ENCODE measurements at places on chromosomes 3 and 15. TPM values are rescaled to one million over a fixed set of nuclear protein-coding genes. Genes with fewer than 3 reads are reported as not detected.

The RNF123 gene
- total RNA-seq, result 36.1 TPM

The TGM4 gene
- not detected for total RNA-seq

The EIF4E3 gene
- total RNA-seq, result 0.94 TPM

The NLGN1 gene
- total RNA-seq, result 9.1 TPM

The RSRC1 gene
- 22.3 TPM for total RNA-seq

The ATP13A5 gene
- total RNA-seq, result not detected

The CSPG5 gene
- 0.17 TPM for total RNA-seq

The ANKUB1 gene
- total RNA-seq, result not detected

DNA sequence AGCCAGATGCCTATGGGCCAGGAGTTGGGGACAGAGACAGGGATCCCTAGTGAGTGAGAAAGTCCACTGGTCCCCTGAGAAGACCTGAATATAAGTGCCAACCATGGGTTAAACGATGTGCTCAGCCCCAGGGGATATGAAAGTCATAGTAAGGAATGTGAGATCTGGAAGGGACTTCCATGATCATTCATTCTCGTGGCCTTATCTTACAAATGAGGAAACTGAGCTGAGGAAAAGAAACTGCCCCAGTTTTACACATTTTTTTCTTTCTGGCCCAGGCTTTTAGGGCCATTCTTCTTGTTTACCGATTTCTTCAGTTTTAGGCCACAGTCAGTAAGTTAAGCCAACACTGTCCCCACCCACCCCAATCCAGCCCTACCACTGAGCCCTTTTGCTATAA, 11.1 kb downstream of the CD80 start:
- H3K27me3 ChIP-seq, result peaks cover 10% of the 10 kb centered on the region
- H3K27ac ChIP-seq, result no peak overlapping the region
- no peaks in the 10 kb centered on the region for H3K36me3 ChIP-seq
- H3K4me3 ChIP-seq, result no peak overlapping the region
- DNase-seq, result no peak

DNA sequence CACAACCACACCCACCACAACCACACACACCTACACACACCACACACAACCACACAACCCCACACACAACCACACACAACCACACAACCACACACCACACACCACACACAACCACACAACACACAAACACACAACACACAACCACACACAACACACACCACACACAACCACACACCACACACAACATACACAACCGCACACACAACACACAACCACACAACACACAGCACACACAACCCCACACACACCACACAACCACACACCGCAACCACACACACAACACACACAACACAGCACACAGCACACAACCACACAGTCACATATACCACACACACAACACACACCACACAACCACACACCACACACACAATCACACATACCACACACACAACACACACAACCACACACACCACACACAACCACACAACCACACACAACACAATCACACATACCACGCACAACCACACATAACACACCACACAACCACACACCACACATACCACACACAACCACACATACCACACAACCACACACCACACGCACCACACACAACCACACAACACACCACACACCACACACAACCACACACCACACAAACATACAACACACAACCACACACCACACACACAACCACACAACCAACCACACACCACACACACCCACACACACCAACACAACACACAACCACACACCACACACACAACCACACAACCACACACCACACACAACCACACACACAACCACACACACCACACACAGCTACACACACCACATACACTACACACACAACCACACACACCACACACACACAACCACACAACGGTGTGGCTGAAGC, 23.7 kb downstream of the CPN2 start:
- peaks cover 20% of the 10 kb centered on the region for H3K4me1 ChIP-seq
- H3K27ac ChIP-seq, result no peak overlapping the region
- H3K36me3 ChIP-seq, result no peaks in the 10 kb centered on the region
- H3K27me3 ChIP-seq, result no peaks in the 10 kb centered on the region
- H3K4me3 ChIP-seq, result no peak overlapping the region
- no peak for DNase-seq

- no peak overlapping the region for H3K4me3 ChIP-seq
- H3K4me1 ChIP-seq, result no peaks in the 10 kb centered on the region
- no peak overlapping the region for H3K27ac ChIP-seq
- no peak for DNase-seq
- peaks cover 5% of the 10 kb centered on the region for H3K27me3 ChIP-seq
- H3K36me3 ChIP-seq, result no peaks in the 10 kb centered on the region
These were observed 326.8 kb downstream of the TBL1XR1 start for GRCh38 chr3:176870451-176870850.

- H3K27ac ChIP-seq, result peak overlapping the region; percentile 68
- H3K27me3 ChIP-seq, result no peaks in the 10 kb centered on the region
- H3K4me1 ChIP-seq, result peaks cover 53% of the 10 kb centered on the region
- H3K36me3 ChIP-seq, result peaks cover 10% of the 10 kb centered on the region
These were observed 113.8 kb downstream of the FRMD5 start for GRCh38 chr15:44081026-44082013.

GRCh38 chr3:119417771-119418512, 45.5 kb downstream of the TMEM39A start:
- DNase-seq, result no peak
- no peaks in the 10 kb centered on the region for H3K4me1 ChIP-seq
- H3K36me3 ChIP-seq, result no peaks in the 10 kb centered on the region
- H3K27me3 ChIP-seq, result no peaks in the 10 kb centered on the region
- no peak overlapping the region for H3K27ac ChIP-seq

DNA sequence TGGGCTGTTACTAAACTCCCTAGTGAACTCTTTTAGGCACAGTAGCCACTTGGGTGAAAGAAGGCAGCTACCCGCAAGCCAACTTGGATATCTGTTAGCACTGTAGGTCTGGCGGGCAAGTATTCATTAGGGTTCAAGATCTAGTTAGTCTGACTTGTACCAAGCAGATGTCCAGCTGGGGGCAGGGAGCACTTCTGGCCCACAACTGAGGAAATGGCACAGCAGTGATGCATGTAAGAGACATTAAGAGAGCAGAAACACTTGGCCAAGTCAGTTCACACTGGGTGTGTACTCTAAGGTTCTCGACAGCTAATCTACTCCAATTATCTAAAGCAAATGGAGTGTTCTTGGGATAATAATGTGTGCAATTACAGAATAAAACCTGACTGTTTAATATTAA, 131.7 kb downstream of the CTNNB1 start:
- DNase-seq, result no peak
- H3K27me3 ChIP-seq, result peaks cover 2% of the 10 kb centered on the region
- peaks cover 51% of the 10 kb centered on the region for H3K4me1 ChIP-seq
- 0 out of 2 replicates have a peak overlapping the region, but pooled peaks have one; percentile 70 for H3K27ac ChIP-seq
- no peaks in the 10 kb centered on the region for H3K36me3 ChIP-seq
- no peak overlapping the region for H3K4me3 ChIP-seq

GRCh38 chr3:175066617-175067415, 207.7 kb downstream of the NAALADL2 start:
- H3K36me3 ChIP-seq, result peaks cover 6% of the 10 kb centered on the region
- no peaks in the 10 kb centered on the region for H3K27me3 ChIP-seq

DNA sequence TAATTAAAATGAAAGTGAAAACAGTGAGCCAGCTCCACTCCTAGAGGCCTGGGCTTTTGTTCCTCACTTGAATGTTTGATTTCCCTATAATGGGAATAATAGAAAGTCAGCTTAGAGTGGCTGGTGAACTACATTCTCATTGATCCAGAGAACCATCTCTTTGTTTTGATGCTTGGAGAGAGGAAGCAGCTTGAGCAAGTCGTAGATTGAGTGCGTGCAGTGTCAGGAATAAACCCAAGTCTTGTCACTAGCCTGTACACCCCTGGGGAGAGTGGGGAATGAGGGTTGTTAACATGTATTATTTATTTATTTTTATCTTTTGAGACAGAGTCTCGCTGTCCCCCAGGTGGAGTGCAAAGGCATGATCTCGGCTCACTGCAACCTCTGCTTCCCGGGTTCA, 885 bp upstream of the LSG1 start:
- H3K36me3 ChIP-seq, result peaks cover 10% of the 10 kb centered on the region
- peaks cover 38% of the 10 kb centered on the region for H3K4me1 ChIP-seq
- DNase-seq, result no peak
- H3K27me3 ChIP-seq, result no peaks in the 10 kb centered on the region

GRCh38 chr3:63390710-63391230, 112.7 kb downstream of the SYNPR start:
- peaks cover 9% of the 10 kb centered on the region for H3K27me3 ChIP-seq
- DNase-seq, result no peak
- H3K27ac ChIP-seq, result no peak overlapping the region
- H3K36me3 ChIP-seq, result no peaks in the 10 kb centered on the region

GRCh38 chr3:196974661-196975060, 6.0 kb upstream of the PIGZ start:
- no peak overlapping the region for H3K4me3 ChIP-seq
- peaks cover 12% of the 10 kb centered on the region for H3K27me3 ChIP-seq
- peaks cover 11% of the 10 kb centered on the region for H3K4me1 ChIP-seq
- no peak for DNase-seq

GRCh38 chr3:194259982-194260766, 91.0 kb downstream of the CPN2 start:
- DNase-seq, result no peak
- no peak overlapping the region for H3K4me3 ChIP-seq
- peaks cover under 1% of the 10 kb centered on the region for H3K4me1 ChIP-seq
- H3K36me3 ChIP-seq, result no peaks in the 10 kb centered on the region

Data from HFFc6 (cell line).